ENCODE measurements at places on chromosomes 2 and 18. TPM values are rescaled to one million over a fixed set of nuclear protein-coding genes. Genes with fewer than 3 reads are reported as not detected.

UGT1A10 gene
- total RNA-seq = not detected

REG1A gene
- not detected for total RNA-seq

CABYR gene
- 10.4 TPM for total RNA-seq

ONECUT2 gene
- 0.63 TPM for total RNA-seq

PRKCE gene
- total RNA-seq = 9.4 TPM

CPO gene
- not detected for total RNA-seq

LRP2 gene
- 0.01 TPM for total RNA-seq

SIX2 gene
- 0.10 TPM for total RNA-seq

PROM2 gene
- 0.06 TPM for total RNA-seq

SLC4A5 gene
- total RNA-seq = 0.32 TPM

POTEI gene
- not detected for total RNA-seq

SPIRE1 gene
- 17.0 TPM for total RNA-seq

ACMSD gene
- not detected for total RNA-seq

SCYGR4 gene
- total RNA-seq = not detected

ZNF513 gene
- 14.8 TPM for total RNA-seq

KRTCAP3 gene
- total RNA-seq = 0.76 TPM

TMEM18 gene
- 50.2 TPM for total RNA-seq

CHRND gene
- not detected for total RNA-seq

HOXD10 gene
- 6.8 TPM for total RNA-seq

FKBP7 gene
- total RNA-seq = 13.5 TPM

CFAP65 gene
- total RNA-seq = 0.15 TPM

CNGA3 gene
- total RNA-seq = not detected

TGFA gene
- total RNA-seq = 7.6 TPM

HOXD13 gene
- total RNA-seq = 0.23 TPM

SRD5A2 gene
- 0.01 TPM for total RNA-seq

COL5A2 gene
- 90.5 TPM for total RNA-seq

HADHA gene
- 116 TPM for total RNA-seq

PLGLB2 gene
- 0.35 TPM for total RNA-seq

PID1 gene
- 2.9 TPM for total RNA-seq

TSPYL6 gene
- total RNA-seq = not detected

NCKAP1 gene
- 102 TPM for total RNA-seq

Data from A549 treated with CORT108297 at 1 μM for 4 hours (cell line).